Substantia nigra (tissue), 51 donors: ENCODE measurements at places on chromosomes 4 and X.

- DNase-seq = no peak
Observed at GRCh38 chr4:153511104-153511503, 44.9 kb downstream of the TMEM131L start.

GRCh38 chr4:180060159-180060889 lies 2182.9 kb upstream of the TENM3 start:
- no peak for DNase-seq

DNA sequence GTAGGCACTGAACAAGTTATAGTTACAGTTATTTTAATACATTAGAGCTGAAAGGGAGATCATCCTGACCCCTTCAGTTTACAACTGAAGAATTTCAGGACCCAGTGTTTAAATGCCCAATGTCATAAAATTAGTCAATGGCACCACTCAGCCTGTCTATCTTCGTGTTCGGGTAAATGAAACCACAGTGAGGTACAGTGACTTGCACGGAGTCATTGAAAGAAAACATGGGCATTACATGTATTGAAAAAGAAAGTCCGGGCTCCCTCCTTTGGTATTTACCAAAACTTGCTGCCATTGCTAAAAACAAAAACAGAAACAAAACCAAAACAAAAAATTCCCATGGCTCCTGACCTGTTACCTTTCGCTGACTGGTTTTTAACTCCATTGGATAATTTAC lies 131.7 kb downstream of the SH2D1A start:
- DNase-seq = no peak

GRCh38 chr4:113637363-113637762 lies 124.2 kb downstream of the CAMK2D start:
- no peak for DNase-seq

GRCh38 chrX:134734466-134734952 lies 76.2 kb upstream of the PLAC1 start:
- no peak for DNase-seq

GRCh38 chr4:78496021-78496643 lies 55.4 kb upstream of the ANXA3 start:
- no peak for DNase-seq

DNA sequence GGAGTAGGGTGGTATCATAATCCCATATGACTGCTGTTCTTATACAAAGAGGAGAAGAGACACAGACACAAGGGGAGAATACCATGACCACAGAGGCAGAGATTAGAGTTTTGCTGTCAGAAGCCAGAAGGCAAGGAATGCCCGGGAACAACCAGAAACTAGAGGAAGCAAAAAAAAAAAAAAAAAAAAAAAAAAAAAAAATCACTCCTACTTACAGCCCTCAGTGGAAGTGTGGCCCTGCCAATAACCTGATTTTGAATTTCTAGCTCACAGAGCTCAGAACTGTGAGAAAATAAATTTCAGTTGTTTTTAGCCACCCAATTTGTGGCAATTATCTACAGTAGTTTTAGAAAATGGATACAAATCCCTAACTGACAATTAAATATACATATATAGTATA lies 30.4 kb upstream of the UBE2NL start:
- no peak for DNase-seq

GRCh38 chrX:98795636-98796035 lies 1614.4 kb downstream of the PCDH19 start:
- no peak for DNase-seq

GRCh38 chr4:94927696-94928095 lies 169.9 kb downstream of the BMPR1B start:
- DNase-seq = no peak

DNA sequence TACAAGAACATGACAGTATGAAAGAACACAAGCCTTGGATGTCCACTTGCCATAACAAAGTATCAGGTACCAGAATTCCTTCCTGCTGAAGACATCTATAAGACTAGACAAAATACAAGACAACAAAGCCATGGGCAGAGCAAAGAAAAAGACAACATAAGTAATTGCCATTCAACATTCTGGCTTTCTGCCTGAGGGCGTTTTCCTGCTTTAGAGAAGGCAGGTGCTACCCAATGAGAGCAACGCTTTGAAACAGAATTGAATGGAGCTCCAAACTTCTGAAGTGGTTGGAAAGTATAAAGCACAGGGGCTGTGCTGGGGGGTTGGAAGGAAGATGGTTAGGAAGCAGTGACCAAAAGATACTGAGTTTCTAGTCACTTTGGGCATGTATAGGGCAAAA lies 30.1 kb downstream of the PDE5A start:
- DNase-seq = no peak

- no peak for DNase-seq
Observed at GRCh38 chr4:17275836-17276235, 236.1 kb downstream of the QDPR start.
